Cardiac atrium fibroblast (primary cell): ENCODE measurements at places on chromosomes 3 and 15. TPM values are rescaled to one million over a fixed set of nuclear protein-coding genes. Genes with fewer than 3 reads are reported as not detected.

CNTN4 gene
- total RNA-seq = not detected in 2 replicates

LTF gene
- total RNA-seq = under 0.01 and 23.3 TPM in 2 replicates

PPP1R14D gene
- not detected in 2 replicates for total RNA-seq

IMPG2 gene
- total RNA-seq = under 0.01 TPM in 1 of 2 replicates, not detected in the other
